Amniotic stem cell (primary cell): ENCODE measurements at places on chromosomes 2 and 18.

- no peak for DNase-seq
These were observed 32.2 kb downstream of the MTERF4 start for GRCh38 chr2:241069821-241070281.

DNA sequence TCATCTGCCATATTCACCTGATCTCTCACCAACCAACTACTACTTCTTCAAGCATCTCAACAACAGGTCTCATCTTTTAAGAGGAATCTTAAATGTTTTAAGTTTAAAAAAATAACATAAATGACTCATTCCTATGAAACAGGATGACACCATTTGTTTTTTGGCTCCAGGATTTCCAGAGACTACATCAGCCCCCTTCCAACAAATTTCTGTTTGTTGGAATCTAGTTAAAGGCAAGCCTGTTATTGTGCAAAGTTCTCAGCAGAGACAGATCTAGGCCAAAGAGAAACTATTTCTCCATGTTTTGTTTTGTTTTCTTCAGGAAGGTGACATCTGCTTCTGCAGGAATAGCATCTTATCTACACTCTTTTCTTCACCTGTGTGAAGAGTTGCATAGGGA, 204.8 kb upstream of the SH3BP4 start:
- DNase-seq, result no peak

DNA sequence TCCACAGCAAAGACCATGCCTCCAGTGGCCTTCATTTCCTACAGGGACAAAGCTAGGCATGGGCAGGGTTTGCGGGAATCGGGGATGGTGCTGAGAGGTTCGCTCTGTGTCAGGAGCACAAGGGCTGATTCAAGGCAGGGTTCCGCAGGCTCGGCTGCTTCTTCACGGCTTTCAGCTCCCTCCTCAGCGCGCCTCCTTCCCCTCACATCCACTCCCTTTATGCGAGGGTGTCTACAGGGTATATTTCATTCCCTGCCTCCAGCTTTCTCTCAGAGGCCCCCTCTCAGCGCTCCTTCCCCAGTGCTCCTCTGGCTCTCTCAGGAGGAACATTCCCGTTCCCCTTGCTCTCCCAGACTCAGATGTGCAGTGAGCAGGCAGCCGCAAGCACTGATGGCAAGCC, 78.7 kb upstream of the ASB18 start:
- no peak for DNase-seq

- no peak for DNase-seq
These were observed 31.4 kb upstream of the RHOB start for GRCh38 chr2:20415511-20415918.

DNA sequence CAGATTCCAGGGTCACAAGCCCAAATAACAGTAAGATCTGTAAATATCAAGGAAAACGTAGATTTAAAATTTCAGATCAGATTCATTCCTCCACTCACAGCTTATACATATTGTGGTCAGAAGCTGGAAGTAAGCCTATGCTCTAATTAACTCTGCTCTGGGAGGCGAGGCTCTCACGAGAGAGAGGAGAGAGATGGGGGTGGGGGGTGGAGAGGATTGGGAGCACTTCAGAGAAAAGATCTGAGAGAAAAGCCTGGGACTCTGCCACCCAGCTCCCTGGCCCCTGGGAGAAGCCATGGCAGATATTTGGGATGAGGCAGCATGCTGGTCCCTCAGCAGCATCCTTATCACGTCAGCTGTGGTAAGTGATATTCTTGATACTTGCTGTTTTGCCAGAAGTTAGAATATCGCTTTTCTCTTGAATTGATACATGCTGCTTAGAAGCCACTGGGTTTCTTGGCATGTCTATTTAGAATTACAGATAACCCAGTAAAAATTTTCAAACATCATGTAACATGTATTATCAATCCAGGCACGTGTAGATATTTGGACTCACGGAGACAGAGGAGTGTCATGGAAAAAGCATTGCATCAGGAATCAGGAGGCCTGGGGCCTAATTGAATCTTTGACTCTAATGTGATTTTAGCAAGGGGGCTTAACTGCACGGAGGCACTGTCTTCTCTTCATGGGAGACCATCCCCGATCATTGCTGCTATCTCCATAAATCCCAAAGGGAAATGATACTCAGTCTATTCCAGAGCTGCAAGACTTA, 265.4 kb downstream of the HRH4 start:
- DNase-seq, result no peak
